ENCODE measurements at places on chromosomes 2 and 18. TPM values are rescaled to one million over a fixed set of nuclear protein-coding genes. Genes with fewer than 3 reads are reported as not detected.

Gene EML6
- total RNA-seq: 0.75 TPM

Gene FKBP1B
- total RNA-seq: 21.6 TPM

Gene GCFC2
- 9.2 TPM for total RNA-seq

Gene SEMA4C
- 20.2 TPM for total RNA-seq

Gene LYPD6B
- total RNA-seq: not detected

Gene AQP4
- total RNA-seq: not detected

Gene POU3F3
- 2.3 TPM for total RNA-seq

Gene TMEM185B
- 19.8 TPM for total RNA-seq

Gene SCG2
- total RNA-seq: 36.4 TPM

Gene SCN3A
- total RNA-seq: 3.5 TPM

Gene RAB12
- total RNA-seq: 49.5 TPM

Gene CCL20
- not detected for total RNA-seq

Gene GPBAR1
- not detected for total RNA-seq
